ENCODE measurements at places on chromosomes 16 and 17.

DNA sequence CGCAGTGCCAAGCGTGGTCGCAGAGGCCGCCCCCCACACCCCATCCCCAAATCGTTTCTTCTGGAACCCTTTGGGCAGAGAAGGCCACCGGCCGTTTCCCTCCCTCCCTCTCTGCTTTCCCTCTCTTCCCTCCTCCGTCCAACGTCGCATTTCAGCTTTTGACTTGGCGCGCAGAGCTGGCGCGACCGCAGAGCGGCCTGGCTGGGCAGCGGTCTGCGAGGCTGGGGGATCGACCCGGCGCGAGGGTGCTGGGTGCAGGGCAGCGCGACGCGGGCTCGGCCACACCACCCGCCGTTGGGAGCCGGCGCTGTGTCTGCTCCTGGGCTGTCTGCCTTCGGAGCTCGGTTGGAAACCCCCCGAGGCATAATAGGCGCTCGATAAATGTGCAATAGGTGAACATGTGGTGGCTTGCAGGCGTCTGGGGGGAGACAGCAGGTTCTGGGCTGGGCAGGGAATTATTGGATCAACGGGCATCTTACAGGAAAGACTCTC lies 2.8 kb upstream of the NTN3 start:
- no peaks in the 10 kb centered on the region for H3K36me3 ChIP-seq
- no peak for DNase-seq
- H3K4me3 ChIP-seq = peak overlapping the region; percentile 71
- peaks cover 20% of the 10 kb centered on the region for H3K27me3 ChIP-seq
- peaks cover 42% of the 10 kb centered on the region for H3K4me1 ChIP-seq
- no peak overlapping the region for H3K27ac ChIP-seq

GRCh38 chr16:55471448-55472097 lies 7.4 kb upstream of the MMP2 start:
- H3K27ac ChIP-seq = no peak overlapping the region
- H3K4me3 ChIP-seq = no peak overlapping the region
- no peaks in the 10 kb centered on the region for H3K4me1 ChIP-seq
- peaks cover 5% of the 10 kb centered on the region for H3K27me3 ChIP-seq
- no peak for DNase-seq

DNA sequence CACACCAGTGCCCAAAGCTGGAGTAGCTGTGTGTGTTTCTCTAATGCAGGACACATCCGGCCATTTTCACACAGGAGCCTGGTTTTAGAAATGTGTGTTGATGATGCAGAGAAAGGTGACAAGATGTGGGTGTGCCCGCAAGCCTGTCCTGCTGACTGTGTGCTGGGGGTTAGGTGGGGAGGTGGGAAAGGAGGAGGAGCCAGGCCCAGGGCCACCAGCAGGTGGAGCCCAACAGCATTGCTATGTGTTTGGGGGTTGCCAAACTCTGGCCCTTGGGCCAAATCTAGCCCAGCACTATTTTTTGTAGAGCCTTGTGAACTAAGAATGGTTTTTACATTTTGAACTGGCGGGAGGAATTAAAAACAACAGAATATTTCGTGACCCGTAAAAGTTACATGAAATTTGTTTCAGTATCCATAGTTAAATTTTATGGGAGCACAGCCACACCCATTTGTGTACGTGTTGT lies 61.7 kb upstream of the LGALS9 start:
- H3K36me3 ChIP-seq = no peaks in the 10 kb centered on the region
- DNase-seq = no peak

DNA sequence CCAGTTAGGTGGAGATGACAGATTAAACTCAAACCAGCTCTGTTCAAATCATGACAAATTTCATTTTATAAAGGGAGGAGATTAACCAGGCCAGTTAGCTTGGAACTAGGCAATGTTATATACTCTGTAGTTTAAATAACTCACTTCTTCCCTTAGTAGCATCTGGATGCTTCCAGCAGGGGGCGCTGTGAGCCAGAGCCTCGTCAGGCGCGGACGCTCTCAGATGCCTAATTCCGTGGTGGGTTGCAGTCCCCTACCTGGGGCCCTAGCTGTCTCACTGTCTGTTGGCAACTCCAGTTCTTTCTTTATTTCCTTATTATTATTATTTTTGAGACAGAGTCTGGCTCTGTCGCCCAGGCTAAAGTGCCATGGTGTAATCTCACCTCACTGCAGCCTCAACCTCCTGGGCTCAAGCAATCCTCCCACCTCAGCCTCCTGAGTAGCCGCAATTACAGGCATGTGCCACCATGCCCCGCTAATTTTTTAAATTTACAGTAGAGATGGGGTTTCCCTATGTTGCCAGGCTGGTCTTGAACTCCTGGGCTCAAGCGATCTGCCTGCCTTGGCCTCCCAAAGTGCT lies 17.3 kb upstream of the WFDC1 start:
- no peak overlapping the region for H3K4me3 ChIP-seq
- H3K27me3 ChIP-seq = peaks cover 2% of the 10 kb centered on the region
- no peaks in the 10 kb centered on the region for H3K4me1 ChIP-seq
- no peaks in the 10 kb centered on the region for H3K36me3 ChIP-seq
- no peak overlapping the region for H3K27ac ChIP-seq

DNA sequence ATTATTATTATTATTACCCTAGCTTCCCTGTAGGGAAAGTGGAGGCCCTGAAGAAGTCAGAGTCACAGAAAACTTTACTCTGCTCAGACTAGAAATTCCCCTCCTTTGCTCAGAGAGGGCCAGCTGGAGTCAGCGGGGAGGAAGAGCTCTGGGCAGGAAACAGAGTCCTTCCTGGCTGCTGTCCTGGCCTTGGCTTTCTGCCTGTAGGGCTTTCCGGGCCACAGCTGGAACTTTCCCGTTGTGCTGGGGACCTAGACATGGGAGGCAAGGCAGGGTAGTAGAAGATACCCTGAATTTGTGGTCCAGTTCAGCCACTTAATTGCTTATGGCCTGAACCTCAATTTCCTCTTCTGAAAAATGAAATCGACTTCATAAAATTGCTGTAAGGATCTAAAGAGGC lies 14.0 kb upstream of the CCL2 start:
- H3K27ac ChIP-seq = no peak overlapping the region
- H3K4me1 ChIP-seq = peaks cover 8% of the 10 kb centered on the region
- no peak overlapping the region for H3K4me3 ChIP-seq

GRCh38 chr17:72407336-72407909 lies 286.6 kb downstream of the SOX9 start:
- H3K4me1 ChIP-seq = peaks cover 13% of the 10 kb centered on the region
- no peak for DNase-seq
- H3K27me3 ChIP-seq = no peaks in the 10 kb centered on the region

- H3K36me3 ChIP-seq = peaks cover 81% of the 10 kb centered on the region
- no peaks in the 10 kb centered on the region for H3K27me3 ChIP-seq
- DNase-seq = no peak
- no peak overlapping the region for H3K27ac ChIP-seq
- peaks cover 9% of the 10 kb centered on the region for H3K4me1 ChIP-seq
Observed at GRCh38 chr17:4087911-4088693, 54.7 kb downstream of the ZZEF1 start.

DNA sequence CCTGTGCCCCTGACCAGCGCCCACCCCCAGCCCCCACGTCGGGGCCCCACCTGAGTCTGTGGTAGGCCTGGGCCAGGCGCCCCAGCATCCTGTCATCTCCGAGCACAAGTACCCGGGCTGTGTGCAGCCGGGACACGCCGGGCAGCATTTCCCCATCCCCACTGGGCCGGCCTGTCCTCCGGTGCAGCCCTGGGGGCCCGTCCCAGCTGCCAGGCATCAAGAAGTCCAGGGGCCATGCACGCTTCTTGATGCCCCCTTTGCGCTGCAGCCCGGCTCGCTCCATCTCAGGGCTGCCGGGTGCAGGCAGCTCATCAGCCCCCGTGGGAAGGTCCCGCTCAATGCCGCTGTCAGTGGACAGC lies 29.3 kb upstream of the MFSD6L start:
- H3K36me3 ChIP-seq = no peaks in the 10 kb centered on the region
- H3K27ac ChIP-seq = no peak overlapping the region
- H3K27me3 ChIP-seq = no peaks in the 10 kb centered on the region
- no peaks in the 10 kb centered on the region for H3K4me1 ChIP-seq

DNA sequence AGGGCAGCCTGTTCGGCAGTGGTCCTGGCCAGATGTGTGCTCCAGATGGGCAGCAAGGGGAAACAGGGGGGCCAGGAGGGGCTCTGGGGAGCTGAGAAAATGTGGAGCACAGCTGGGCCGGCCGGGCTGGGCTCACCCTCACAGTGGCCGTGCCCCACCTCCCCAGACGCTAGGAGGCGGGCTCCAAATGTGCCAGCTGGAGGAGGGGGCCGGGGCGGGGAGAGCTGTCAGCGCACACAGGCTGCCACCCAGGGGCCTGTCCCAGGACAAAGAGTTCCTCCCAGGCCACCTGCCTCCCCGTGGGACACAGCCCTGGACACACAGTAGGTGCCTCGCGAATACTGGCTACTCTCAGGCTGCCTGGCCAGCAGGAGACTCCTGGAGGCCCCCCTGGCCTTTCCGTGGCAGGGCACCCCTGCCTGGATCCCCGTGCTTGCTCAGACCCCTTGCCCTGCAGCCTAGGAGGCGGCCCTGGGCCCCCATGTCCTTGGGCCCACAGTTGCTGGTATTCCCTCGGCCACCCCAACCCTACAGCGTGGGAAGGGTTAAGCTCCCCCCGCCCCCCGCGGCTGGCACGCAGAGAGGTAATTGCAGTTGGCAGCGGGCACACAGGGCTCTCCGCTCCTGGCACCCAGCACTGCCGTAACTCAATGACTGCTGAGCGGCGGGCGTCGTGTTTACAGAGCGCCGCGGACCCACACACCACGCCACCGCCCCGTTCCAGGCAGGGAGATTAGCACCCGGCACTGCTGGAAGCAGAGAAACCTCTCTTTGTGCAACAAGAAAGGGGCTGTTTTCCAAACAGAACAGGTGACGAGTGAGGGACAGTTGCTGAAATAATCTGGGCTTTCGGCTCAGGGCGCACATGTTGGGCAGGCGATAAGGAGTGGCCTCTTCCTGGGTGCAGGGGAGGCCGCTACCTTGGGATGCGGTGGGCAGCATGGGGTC lies 32.2 kb downstream of the BAHCC1 start:
- no peak overlapping the region for H3K4me3 ChIP-seq
- peaks cover 11% of the 10 kb centered on the region for H3K4me1 ChIP-seq
- no peak for DNase-seq
- H3K27ac ChIP-seq = no peak overlapping the region
- H3K27me3 ChIP-seq = peaks cover 9% of the 10 kb centered on the region

GRCh38 chr16:19689342-19689741 lies 28.7 kb downstream of the KNOP1 start:
- no peak overlapping the region for H3K27ac ChIP-seq
- H3K27me3 ChIP-seq = no peaks in the 10 kb centered on the region
- H3K36me3 ChIP-seq = peaks cover 66% of the 10 kb centered on the region
- no peaks in the 10 kb centered on the region for H3K4me1 ChIP-seq
- DNase-seq = no peak
- H3K4me3 ChIP-seq = no peak overlapping the region

DNA sequence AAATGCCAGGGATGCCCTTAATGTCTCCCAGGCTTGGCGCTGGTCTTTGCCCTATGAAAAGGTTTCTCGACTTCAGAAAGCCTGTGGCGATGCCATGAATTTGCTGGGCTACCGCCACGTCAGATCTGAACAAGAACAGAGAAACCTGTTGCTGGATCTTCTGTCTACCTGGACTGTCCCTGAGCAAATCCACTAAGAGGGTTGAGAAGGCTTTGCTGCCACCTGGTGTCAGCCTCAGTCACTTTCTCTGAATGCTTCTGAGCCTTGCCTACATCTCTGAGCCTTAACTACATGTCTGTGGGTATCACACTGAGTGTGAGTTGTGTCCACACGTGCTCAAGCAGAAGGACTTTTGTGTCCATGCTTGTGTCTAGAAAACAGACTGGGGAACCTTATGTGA lies 11.4 kb downstream of the CHST4 start:
- no peaks in the 10 kb centered on the region for H3K36me3 ChIP-seq
- no peak overlapping the region for H3K27ac ChIP-seq
- peaks cover 8% of the 10 kb centered on the region for H3K27me3 ChIP-seq
- H3K4me3 ChIP-seq = no peak overlapping the region
- H3K4me1 ChIP-seq = peaks cover 16% of the 10 kb centered on the region

- H3K4me1 ChIP-seq = peaks cover 12% of the 10 kb centered on the region
- no peaks in the 10 kb centered on the region for H3K36me3 ChIP-seq
- no peak for DNase-seq
Observed at GRCh38 chr17:81408049-81408448, 12.8 kb downstream of the BAHCC1 start.

DNA sequence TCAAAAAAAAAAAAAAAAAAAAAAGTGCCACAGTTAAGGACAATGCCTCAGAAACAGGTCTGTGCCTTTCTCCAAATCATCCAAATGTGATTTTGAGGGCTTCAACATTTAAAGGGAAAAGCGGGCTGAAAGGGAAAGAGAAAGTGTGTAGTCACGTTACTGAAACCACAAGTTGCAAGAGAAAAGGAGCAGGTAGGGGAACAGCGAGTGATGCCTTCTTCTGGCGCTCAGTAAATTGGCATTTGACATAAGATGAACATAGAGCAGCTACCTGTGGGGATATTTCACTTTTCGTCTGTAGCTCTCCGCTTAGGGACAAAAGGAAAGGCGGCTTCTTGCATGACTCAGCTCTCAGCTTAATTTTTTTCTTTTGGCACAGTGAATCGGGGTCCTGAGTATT lies 11.1 kb downstream of the CMTM2 start:
- peaks cover 41% of the 10 kb centered on the region for H3K4me1 ChIP-seq
- H3K4me3 ChIP-seq = peak overlapping the region; percentile 82
- H3K27me3 ChIP-seq = peaks cover 15% of the 10 kb centered on the region
- DNase-seq = no peak

DNA sequence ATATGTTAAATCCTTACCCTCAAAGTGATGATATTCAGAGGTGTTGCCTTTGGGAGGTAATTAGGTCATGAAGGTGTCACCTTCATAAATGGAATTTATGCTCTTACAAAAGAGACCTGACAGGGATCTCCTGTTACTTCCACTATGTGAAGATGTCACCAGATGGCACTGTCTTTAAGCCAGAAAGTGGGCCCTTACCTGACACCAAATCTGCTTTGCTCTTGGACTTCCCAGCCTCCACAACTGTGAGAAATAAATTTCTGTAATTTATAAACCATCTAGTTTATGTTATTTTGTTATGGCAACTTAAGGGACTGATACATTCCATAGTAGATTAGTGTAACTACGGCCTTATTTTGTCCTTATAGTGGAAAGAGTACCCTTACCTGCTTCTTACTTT lies 358.3 kb upstream of the SALL1 start:
- H3K4me3 ChIP-seq = no peak overlapping the region
- no peaks in the 10 kb centered on the region for H3K36me3 ChIP-seq
- no peaks in the 10 kb centered on the region for H3K27me3 ChIP-seq
- H3K27ac ChIP-seq = no peak overlapping the region

GRCh38 chr16:66289051-66289680 lies 77.3 kb upstream of the CDH5 start:
- no peaks in the 10 kb centered on the region for H3K36me3 ChIP-seq
- H3K4me3 ChIP-seq = no peak overlapping the region
- H3K27me3 ChIP-seq = peaks cover 10% of the 10 kb centered on the region
- no peak for DNase-seq
- no peak overlapping the region for H3K27ac ChIP-seq

Measured in activated B cell treated with CpG ODN at 0.5 μM for 24 hours (primary cell).